T-helper 22 cell (primary cell): ENCODE measurements at places on chromosomes 13 and 19.
A peak's percentile ranks its signal among the peaks of the same experiment; 100 is the strongest.

DNA sequence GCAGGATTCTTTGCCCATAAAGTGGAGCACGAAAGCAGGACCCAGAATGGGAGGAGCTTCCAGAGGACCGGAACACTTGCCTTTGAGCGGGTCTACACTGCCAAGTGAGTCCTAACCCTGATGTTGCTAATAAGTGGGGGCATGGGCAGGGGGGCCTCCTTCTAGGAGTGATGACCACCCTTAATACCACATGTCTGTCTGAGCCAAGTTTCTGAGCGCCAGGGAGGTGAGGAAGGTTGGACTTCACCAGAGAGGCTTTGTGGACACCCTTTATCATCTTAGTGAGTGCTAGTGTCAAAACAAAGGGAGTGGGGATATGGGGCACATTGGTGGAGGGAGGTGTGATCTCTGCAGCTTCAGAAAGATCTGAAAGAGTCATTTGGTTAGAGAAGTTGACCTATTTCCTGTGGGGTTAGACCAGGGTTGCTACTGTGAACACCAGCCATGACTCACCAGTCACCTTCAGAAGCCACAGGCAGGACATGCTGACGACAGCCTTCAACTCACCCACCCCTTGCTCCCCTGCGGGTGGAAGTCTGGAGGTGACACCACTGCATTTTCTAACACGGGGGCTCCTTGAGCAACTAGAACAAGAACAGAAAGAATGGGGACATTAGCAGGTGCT lies 8.8 kb downstream of the ALOX5AP start:
- peak; percentile 89 for DNase-seq

DNA sequence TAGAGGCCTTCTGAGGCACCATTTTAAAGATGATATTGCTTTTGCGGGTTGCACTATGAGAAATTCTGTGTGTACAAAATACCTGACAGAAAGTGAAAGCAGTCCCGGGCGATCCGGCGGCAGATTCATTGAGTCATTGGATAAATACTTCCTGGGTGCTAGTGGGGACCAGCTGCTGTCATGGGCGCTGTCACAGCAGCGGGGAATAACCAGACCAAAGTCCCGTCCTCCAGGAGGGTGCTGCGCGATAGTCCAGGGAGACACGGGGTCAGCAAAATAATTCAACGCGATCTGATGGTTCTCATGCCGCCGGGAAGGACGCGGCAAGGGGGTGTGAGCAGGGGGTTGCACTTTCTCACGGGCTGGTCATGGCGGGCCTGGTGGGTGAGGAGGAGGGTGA lies 13.5 kb downstream of the ZFR2 start:
- no peak for DNase-seq

DNA sequence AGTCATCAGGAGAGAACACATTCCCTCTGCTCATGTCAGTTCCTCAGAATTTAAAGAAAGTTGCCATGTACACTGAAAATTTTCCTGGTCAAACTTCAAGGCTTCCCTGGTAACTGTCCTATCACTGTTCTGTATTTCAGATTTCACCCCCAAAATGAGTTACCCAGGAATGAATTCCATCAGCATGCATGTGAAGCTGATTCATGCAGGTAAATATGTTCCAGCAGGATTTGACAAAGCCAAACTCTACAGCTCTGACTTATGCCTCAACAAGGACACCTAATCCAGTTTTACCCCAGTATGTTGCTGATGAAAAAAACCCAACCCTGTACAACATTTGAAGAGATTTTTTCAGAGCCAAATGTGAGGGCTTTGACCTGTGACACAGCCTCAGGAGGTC lies 21.5 kb downstream of the LIG4 start:
- DNase-seq, result no peak

- DNase-seq, result no peak
These were observed 500 bp downstream of the ZFP30 start for GRCh38 chr19:37654629-37655300.

DNA sequence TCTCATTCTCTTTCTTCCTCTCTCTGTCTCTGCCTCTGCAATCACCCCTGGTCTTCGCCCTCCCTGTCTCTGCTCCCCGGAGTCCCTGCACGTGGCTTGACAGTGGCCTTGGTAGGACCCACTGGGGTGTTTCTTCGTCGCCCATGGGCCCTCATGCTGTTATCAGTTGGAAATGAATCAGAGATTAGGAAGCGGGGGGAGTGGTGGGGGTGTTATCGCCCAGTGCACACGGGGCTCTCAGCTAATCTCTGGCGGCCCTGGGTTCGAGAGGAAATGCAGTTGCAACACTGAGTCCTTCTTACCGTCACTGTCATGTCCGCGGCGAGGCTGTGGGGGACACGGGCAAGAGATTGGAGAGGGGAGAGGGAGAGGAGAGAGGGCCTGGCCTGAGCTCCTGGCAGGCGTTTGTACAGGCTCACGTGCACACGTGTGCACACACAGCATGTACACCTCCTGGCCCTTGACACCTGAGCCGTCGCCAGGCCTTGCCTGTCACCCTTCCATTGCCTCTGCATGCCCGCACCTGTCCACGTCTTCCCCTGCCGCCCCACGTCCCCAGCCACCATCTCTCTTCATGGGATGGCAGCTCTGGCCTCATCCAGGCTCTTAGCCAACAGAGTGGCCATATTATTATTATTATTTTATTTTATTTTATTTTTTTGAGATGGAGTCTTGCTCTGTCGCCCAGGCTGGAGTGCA lies 37.8 kb upstream of the SLC7A10 start:
- DNase-seq, result no peak

DNA sequence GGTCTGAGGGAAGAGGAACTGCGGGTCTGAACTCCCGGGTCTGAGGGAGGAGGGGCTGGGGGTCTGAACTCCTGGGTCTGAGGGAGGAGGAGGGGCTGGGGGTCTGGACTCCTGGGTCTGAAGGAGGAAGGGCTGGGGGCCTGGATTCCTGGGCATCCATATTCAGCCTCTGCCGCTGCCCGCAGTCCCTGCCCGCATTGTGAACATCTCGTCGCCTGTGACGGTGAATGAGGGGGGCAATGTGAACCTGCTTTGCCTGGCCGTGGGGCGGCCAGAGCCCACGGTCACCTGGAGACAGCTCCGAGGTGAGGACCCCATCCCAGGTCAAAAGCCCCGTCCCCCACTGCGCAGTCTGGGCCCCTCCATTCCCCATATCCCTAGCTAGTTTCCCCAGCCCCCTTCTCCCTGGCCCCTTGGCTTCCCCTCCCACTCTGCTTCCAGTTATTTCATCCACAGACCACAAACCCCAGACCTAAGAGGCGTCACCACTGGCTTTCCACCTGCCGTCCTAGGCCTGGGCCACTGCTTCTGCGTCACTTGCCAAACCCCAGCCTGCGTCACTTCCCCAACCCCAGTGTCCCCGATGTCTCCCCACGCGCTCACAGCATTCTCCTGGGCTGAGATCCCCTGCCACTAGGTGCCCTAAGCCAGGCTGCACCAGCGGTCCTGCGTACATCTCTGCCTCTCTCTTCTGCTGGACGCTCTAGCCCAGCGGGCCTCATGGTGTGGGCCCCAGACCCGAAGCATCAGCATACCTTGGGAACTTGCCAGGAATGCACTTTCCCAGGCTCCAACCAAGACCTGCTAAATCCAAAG lies 13.9 kb downstream of the IGLON5 start:
- DNase-seq, result no peak

DNA sequence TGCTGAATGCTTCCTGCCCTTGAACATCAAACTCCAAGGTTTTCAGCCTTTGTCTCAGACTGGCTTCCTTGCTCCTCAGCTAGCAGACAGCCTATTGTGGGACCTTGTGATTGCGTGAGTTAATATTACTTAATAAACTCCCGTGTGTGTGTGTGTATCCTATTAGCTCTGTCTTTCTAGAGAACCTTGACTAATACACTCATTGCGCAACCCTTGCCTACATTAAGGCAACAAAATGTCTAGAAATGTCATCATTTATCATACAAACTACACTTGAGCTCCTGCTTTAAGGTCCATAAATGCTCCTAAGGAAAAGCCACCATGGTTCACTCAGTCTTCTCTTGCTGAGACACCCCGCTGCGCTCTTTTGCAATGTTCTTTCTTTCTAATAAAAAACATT lies 2861.0 kb downstream of the PCDH9 start:
- no peak for DNase-seq

DNA sequence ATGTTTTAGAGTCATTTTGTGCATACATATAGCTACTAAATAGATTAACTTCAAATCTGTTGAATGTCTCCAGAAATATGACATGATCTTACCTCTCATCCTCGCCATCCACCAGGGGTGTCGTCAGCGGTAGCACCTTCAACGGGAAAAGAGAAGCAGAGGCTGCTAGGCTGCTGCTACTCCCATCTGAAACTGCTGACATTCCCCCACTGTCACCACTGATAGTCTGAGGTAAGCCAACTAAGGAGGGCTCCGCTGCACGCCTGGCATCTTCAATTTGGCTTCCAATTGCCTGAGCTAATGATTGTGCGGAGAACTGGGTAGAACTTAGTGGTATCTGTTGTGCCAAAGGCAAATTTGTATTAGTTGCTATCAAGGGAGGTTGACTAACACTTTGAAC lies 3.1 kb downstream of the TSC22D1 start:
- DNase-seq, result no peak

GRCh38 chr13:49436890-49437289 lies 7.0 kb downstream of the CAB39L start:
- DNase-seq, result no peak

- DNase-seq, result no peak
These were observed 116.5 kb downstream of the RBM26 start for GRCh38 chr13:79289571-79289970.
